ENCODE measurements at places on chromosomes 6 and 20. TPM values are rescaled to one million over a fixed set of nuclear protein-coding genes. Genes with fewer than 3 reads are reported as not detected.

ITPR3 gene
- total RNA-seq, result 29.8 TPM

DZANK1 gene
- 0.49 TPM for total RNA-seq

POU5F1 gene
- 0.19 TPM for total RNA-seq

RBBP8NL gene
- total RNA-seq, result not detected

ULBP1 gene
- total RNA-seq, result 0.16 TPM

CALHM5 gene
- total RNA-seq, result 12.6 TPM

CEP57L1 gene
- total RNA-seq, result 17.7 TPM

Data from bladder microvascular endothelial cell (primary cell).